Bronchial smooth muscle cell (primary cell): ENCODE measurements at places on chromosomes 7 and 10. TPM values are rescaled to one million over a fixed set of nuclear protein-coding genes. Genes with fewer than 3 reads are reported as not detected.

The TAS2R4 gene
- total RNA-seq = 0.79 and 1.3 TPM in 2 replicates

The METTL27 gene
- 8.3 and 11.8 TPM in 2 replicates for total RNA-seq

The SFTPA2 gene
- not detected in 2 replicates for total RNA-seq

The TCAF1 gene
- total RNA-seq = 36.8 and 45.7 TPM in 2 replicates

The PIK3CG gene
- not detected in 2 replicates for total RNA-seq

The IL15RA gene
- 1.4 and 5.3 TPM in 2 replicates for total RNA-seq

The CLRN3 gene
- total RNA-seq = not detected in 2 replicates

The AKR1C3 gene
- 158 and 170 TPM in 2 replicates for total RNA-seq

The NYAP1 gene
- total RNA-seq = 2.0 and 2.4 TPM in 2 replicates

The TFEC gene
- total RNA-seq = under 0.01 and 0.16 TPM in 2 replicates

The KIFBP gene
- total RNA-seq = 15.0 and 21.6 TPM in 2 replicates

The PTCD1 gene
- 6.3 and 6.6 TPM in 2 replicates for total RNA-seq

The SFMBT2 gene
- total RNA-seq = 0.17 and 0.47 TPM in 2 replicates

The FAM20C gene
- 37.5 and 61.9 TPM in 2 replicates for total RNA-seq

The RGR gene
- not detected in 2 replicates for total RNA-seq

The FKBP14 gene
- 17.6 and 25.4 TPM in 2 replicates for total RNA-seq

The KLF6 gene
- total RNA-seq = 27.6 and 29.3 TPM in 2 replicates

The MLXIPL gene
- 0.09 and 0.16 TPM in 2 replicates for total RNA-seq

The PLEKHS1 gene
- total RNA-seq = not detected in 2 replicates

The NKX2-3 gene
- not detected in 2 replicates for total RNA-seq

The STAG3 gene
- total RNA-seq = 0.32 and 0.69 TPM in 2 replicates

The IFIT1B gene
- under 0.01 TPM in 1 of 2 replicates, not detected in the other for total RNA-seq

The FAM25C gene
- not detected in 2 replicates for total RNA-seq

The PON3 gene
- under 0.01 TPM in 1 of 2 replicates, not detected in the other for total RNA-seq

The MINDY4 gene
- 4.4 and 6.3 TPM in 2 replicates for total RNA-seq

The PDK4 gene
- total RNA-seq = 0.47 and 0.94 TPM in 2 replicates

The TRIM74 gene
- under 0.01 TPM in 1 of 2 replicates, not detected in the other for total RNA-seq

The HPSE2 gene
- total RNA-seq = not detected in 2 replicates

The C7orf57 gene
- not detected in 2 replicates for total RNA-seq

The PON1 gene
- total RNA-seq = not detected in 2 replicates

The UNC5B gene
- total RNA-seq = 3.9 and 11.4 TPM in 2 replicates

The TSPAN33 gene
- total RNA-seq = 0.16 and 0.17 TPM in 2 replicates

The GIMAP8 gene
- under 0.01 TPM in 1 of 2 replicates, not detected in the other for total RNA-seq

The GPR146 gene
- 1.6 and 2.4 TPM in 2 replicates for total RNA-seq

The FZD8 gene
- total RNA-seq = 5.3 and 6.0 TPM in 2 replicates

The IFRD1 gene
- total RNA-seq = 41.4 and 46.7 TPM in 2 replicates

The GIMAP5 gene
- total RNA-seq = not detected in 2 replicates

The RBP4 gene
- 0.17 TPM in 1 of 2 replicates, not detected in the other for total RNA-seq

The CPA4 gene
- 2.7 and 10.6 TPM in 2 replicates for total RNA-seq

The NPTX2 gene
- total RNA-seq = under 0.01 TPM in 1 of 2 replicates, not detected in the other

The LDB1 gene
- total RNA-seq = 46.8 and 66.1 TPM in 2 replicates

The LLCFC1 gene
- not detected in 2 replicates for total RNA-seq

The TDRD1 gene
- total RNA-seq = 0.16 TPM in 1 of 2 replicates, not detected in the other

The TMEM130 gene
- 0.69 and 1.3 TPM in 2 replicates for total RNA-seq

The NACAD gene
- 1.7 and 2.8 TPM in 2 replicates for total RNA-seq

The TAS2R5 gene
- 0.43 and 0.79 TPM in 2 replicates for total RNA-seq

The TLX1 gene
- total RNA-seq = not detected in 2 replicates

The KAZALD1 gene
- total RNA-seq = 84.3 and 155 TPM in 2 replicates

The GARIN1A gene
- total RNA-seq = 0.52 and 0.63 TPM in 2 replicates

The C7orf25 gene
- total RNA-seq = 4.3 and 6.6 TPM in 2 replicates

The CALML3 gene
- not detected in 2 replicates for total RNA-seq

The RARRES2 gene
- 2.4 and 11.5 TPM in 2 replicates for total RNA-seq

The ZNF316 gene
- total RNA-seq = 11.0 and 11.6 TPM in 2 replicates

The NRCAM gene
- 0.17 and 1.4 TPM in 2 replicates for total RNA-seq

The GRID2IP gene
- under 0.01 TPM in 1 of 2 replicates, not detected in the other for total RNA-seq
